Stimulated activated CD4-positive, alpha-beta T cell treated with anti-CD3 and anti-CD28 coated beads, Interleukin-2, amount 100 ng/mL, for 48 hours (primary cell): ENCODE measurements at places on chromosomes 12 and 14.

DNA sequence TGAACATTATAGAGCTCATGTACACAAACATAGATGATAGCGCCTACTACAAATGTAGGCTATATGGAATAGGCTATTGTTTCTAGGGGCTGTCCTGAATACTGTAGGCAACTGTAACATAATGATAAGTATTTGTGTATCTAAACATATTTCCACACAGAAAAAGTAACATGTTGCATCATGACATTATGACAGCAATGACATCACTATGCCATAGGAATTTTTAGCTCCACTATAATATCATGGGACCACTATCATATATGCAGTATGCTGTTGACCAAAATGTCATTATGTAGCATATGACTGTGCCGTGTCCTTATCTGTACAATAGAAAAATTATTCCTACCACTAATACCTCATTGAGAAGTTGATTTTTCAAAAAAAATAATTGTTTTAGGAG, 96.7 kb upstream of the SSTR1 start:
- no peak for DNase-seq

GRCh38 chr14:85566603-85567002, 36.7 kb downstream of the FLRT2 start:
- DNase-seq = no peak

- no peak for DNase-seq
These were observed 23.7 kb downstream of the ATF1 start for GRCh38 chr12:50787618-50788017.

DNA sequence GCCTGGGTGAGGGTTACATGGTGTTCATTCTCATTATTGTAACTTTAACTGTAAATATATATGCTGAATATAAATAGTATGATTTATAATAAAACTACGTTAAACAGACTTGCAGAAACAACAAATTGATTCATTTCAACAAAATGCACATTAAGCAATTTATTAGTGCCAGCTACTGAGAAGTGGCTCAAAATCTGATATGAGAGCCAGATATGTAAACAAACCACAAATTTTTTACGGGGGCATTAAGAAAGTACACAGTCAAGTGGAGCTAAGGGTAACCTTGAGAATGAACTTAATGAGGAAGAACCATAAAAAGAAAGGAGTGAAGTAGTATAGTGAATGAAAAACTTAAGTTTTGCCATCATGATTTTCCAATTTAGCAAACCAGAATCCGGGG, 40.3 kb downstream of the CEP128 start:
- no peak for DNase-seq

DNA sequence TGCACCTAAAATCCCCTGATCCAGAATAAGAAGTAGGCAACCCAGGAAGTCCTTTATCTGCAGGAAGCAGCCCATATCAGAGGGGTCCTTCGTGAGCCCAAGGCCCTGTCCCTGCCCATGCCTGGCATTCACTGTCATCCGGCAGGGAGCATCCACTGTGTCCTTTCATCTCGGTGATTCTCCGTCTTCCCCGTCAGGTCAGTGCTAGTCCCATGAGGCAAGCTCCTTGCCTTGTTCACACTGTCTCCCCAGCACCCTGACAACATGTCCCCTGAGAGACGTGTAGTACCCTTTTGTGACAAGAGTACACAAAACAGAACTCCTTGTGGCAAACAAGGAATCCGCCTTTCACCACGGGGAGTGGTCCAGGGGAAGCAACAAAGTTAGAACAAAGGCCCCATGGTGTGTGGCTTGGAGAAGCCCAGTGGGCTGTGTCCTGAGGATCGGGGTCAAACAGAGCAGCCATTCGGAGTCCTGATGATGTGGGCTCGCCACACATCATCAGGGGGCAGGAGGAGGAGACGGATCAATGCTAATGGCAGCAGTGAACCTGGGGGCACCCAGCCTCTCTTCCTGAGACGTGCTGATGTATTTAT, 112.1 kb downstream of the DICER1 start:
- DNase-seq = no peak

GRCh38 chr14:97077253-97077653, 280.1 kb downstream of the VRK1 start:
- DNase-seq = no peak

GRCh38 chr12:127677537-127678131, 589.3 kb upstream of the TMEM132C start:
- peak; percentile 29 for DNase-seq

DNA sequence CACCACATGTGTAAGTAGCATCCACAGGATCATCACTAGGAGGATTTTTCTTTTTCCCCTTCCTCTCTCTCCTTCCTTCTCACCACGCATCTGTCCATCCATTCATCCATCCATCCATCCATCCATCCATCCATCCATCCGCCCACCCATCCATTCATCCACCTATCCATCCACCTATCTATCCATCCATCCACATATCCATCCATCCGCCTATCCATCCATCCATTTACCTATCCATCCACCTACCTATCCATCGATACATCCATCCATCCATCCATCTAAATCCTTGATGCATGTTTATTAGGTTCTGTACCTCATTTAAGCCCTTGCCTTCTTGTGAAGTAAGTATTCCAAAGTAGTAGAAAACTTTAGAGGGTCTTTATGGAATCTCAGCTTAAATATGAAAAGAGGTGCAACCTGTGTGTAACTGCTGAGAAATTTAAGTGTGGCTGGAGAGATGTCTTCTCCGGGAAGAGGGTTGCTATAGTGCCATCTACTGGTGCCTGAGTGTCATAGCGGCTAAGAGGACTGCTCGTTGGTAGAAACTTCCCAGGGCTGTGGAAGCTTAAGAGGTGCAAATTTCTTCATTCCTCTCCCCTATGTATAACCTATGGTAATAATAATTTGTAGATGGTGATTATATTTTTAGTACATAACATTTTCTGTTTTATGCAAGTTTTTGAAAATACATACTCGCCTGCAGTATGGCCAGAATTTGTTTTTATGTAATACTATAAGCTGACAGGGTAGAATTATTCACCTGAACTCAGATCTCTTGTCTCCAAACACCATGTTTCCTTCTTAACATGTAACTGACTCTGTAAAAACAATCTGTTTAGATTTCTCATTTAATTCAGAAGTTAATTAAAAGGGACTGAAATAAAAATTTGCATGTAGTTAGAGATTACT, 46.0 kb downstream of the MYO1H start:
- peak; percentile 36 for DNase-seq

DNA sequence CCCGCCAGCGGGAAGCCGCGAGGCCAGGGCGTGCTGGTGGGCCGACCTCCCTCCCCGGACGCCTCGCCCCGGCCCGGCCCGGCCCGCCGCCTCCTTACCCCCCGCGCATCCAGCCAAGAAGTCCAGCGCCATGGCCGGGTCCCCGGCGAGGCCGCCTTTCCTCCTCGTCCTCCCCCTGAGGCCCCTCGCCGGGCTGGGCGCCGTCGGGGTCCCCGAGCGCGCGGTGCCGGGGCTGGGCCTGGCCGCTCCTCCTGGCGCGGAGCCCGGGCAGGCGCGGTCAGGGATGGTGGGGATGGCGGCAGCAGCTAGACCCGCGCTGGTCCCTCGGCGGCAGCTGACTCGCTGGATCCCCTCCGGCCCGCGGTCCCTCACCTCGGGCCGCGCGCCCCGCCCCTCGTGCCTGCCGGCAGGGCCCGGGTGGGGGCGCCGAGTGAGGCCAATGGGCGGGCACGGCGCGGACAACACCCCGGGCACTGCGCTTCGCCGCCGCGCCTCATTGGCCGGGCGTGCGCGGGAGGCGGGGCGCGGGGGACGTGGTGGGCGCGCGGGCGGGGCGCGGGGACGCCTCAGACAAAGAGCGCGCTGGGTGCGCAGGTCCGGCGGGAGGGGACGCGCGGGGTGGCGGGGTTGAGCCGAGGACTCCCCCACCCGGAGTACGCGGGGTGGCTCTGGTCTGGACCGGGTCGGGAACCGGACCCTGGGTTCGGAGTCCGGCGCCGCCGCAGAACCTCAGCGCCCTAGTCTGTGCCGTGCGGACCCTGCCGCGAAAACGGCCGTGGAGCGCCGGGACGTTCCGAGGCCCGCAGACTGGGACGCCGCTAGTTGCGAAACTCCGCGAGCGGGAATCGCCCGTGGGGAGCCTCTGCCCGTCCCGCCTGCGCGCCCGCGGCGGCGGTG, at the start of gene SLC25A29:
TSS of gene SLC25A29 (minus strand) at position 344 of the 897 bp plus-strand sequence. CDS start at position 132, 212 bp downstream.
- peak; percentile 73 for DNase-seq

GRCh38 chr12:32615441-32615840, 63.7 kb upstream of the DNM1L start:
- DNase-seq = no peak

- DNase-seq = no peak
These were observed 62.6 kb downstream of the ELK3 start for GRCh38 chr12:96256672-96257361.

DNA sequence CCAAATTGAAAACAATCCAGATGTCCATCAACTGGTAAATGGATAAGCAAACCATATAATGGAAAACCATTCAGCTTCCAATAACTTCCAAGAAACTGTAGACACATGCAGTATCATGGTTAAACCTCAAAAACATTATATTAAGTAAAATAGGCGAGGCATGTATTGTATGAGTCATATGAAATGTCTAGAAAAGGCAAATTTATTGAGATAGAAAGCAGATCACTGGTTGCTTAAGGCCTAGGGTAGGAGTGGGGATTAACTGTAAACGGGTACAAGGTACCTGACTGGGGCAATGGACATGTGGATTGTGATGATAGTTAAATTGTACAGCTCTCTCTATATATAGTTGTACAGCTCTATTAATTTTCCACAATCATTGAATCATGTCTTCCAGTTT, 21.3 kb upstream of the PAPLN start:
- DNase-seq = no peak

DNA sequence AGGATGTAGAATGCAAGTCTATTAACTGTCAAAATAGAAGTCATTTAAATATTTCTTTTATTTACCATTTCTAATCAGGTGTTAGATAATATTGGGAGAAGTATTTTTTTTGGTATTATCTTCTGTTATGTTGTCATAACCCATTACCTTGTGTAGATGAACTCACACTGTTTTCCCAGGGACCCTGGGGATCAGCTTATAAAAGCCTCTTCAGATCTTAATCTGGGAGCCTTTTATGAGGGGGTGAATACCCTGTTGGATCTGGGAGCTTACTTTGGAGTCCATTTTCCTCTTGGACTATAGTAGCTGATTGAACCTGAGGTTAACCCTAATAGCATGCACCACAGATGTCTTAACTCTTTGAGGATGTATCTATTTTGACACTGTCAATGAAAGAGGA, 176.3 kb upstream of the ATP2B1 start:
- DNase-seq = no peak

- no peak for DNase-seq
These were observed 129.9 kb downstream of the NPAS3 start for GRCh38 chr14:33068626-33069025.

DNA sequence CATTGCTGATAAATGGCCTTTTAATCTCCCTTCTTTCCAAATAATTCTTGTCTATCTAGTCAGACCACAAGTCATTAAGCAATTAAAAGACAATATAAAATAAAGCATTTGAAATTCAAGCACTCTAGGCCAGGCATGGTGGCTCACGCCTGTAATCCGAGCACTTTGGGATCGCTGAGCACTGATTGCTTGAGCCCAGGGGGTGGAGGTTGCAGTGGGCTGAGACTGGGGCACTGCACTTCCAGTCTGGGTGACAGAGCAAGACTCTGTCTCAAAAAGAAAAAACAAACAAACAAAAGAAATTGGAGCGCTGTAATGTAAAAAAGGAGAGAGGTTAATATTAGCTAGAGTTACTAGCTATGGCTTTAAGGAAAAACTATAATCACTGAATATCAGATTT, 30.5 kb upstream of the CSRP2 start:
- no peak for DNase-seq

DNA sequence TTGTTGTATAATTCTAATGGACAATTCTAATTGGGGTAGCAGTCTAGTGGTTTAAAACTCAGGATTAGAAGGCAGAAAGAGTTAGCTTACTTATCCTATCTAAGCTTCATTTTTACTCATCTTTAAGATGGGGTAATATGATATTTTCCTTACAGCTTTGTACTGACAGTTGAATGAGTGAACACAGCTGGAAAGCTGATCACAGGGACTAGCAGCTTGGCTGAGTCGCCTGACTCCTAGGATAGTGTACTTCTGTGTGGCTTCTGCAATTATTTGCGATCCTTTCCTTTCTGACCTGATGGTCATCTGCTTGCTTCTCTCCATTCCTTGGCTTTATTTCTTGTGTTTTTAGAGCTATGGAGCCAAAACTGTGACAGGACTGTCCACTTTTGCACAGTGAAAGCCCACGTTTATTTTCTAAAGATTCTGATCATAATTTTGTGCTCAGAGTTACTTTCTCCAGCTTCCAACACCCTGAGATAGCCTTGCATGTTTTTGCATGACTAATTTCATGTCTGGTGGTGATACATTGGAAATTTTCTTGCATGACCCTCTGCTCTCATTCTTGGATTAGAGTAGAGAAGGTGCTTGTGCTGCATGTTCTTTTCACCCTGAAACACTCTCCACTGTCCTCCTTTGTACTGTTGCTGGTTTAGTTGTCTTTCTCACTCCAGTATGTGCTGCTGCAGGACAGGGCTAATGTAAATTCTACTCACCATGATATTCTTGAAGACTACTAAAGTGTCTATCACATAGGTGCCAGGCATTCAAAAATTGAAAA, 377.0 kb upstream of the ATP2B1 start:
- no peak for DNase-seq

DNA sequence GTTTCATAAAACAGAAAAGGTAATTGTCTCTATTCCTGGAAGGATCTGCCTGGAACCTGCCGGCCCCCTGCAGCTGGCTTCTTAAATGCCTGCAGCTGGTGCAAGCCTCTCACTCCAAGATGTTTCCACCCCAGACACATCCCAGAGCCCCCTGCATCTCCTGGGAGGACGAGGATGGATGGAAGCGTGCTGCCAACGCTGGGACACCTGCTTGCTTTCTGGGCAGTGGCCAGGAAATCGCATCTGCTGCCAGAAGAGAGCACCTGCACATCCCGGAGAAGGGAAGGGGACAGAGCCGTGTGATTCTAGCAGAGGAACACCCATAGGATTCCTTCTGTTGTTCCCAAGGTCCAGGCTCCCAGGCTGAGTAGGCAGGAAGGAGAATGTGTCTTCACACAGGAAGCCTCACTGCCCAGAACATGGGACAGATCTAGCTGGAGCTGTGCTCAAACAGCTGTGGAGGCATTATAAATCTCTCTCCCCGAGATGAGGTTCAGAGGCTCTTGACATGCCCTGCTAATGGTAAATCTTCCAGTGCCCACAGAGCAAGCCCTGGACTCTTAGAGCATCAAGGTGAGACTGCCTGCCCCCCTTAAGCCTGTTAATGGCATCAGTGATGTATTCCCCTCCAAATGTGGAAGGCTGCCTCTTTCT, 138.8 kb upstream of the MAP1LC3B2 start:
- no peak for DNase-seq
